ENCODE measurements at places on chromosomes 16 and 17.

- peak; percentile 32 for DNase-seq
Observed at GRCh38 chr17:44775838-44776621, 17.2 kb downstream of the ADAM11 start.

DNA sequence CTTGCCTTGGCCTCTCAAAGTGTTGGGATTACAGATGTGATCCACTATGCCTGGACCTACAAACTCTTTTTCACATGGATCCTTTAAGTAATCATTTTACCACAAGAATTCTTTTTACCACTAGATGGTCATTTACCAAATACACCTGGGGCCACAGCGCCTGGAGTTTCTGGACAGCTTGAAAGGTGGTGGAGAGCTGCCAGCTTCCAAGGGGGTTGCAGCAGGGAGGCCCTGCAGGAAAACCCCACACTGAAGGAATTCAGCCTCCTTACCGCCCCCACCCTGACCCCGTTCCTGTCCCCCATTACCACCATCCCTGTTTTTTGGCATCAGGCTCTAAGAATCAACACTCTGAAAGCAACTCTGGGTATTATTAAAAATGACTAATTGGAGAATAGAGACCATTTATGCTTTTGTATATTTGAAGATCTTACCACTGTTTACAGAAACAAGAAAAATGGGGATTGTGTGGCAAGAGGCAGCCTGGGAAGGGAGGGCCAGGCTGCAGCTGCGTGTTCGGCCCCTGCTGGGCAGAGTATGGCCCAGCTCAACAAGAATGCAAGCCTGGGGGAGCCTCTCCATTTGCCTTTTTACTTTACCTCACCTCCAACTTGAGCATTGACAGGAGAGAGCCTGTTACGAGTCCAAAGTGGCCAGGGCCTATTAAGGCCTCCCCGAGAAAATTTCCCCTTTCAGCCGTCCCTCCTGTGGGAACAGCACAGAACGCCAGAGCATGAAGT is 209.9 kb downstream of the ZFHX3 start:
- DNase-seq, result no peak

DNA sequence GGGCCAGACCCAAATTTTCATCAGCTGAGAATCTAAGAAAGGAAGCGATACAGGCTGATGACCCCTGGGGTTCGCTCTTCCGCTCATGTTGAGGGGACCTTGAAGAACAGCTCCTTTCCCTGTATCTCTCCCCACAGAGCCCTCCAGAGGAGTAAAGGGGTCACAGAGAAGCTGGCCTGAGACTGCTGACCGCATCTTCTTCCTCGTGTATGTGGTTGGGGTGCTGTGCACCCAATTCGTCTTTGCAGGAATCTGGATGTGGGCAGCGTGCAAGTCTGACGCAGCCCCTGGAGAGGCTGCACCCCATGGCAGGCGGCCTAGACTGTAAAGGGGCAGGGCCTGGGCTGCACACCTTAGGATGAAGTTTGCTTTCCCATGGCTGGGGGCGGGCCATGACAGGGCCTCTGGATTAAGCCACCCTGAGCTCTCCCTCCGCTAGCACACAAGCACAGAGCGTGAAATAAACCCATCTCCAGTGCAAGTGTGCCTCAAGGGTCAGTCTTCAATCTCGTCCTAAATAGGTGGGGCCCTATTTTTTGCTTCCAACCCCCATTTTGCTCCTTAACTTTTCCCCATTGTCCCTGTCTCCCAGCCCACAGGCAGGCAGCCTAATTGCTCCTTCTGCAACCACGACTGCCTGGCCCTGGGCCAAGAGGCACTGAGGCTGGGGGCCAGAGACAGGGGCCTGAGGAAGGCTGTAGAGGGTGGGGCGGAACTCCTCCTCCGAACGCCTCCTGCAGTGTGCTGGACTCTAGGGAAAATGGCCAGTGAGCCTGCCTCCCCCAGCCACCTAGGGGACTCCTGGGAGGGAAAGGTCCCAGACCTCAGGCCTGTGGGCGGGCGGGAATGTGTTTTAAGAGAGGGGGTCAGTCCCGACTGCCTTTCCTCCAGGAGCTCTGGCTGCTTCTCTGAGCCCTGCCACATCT is 3.6 kb downstream of the ZACN start:
- no peak for DNase-seq

DNA sequence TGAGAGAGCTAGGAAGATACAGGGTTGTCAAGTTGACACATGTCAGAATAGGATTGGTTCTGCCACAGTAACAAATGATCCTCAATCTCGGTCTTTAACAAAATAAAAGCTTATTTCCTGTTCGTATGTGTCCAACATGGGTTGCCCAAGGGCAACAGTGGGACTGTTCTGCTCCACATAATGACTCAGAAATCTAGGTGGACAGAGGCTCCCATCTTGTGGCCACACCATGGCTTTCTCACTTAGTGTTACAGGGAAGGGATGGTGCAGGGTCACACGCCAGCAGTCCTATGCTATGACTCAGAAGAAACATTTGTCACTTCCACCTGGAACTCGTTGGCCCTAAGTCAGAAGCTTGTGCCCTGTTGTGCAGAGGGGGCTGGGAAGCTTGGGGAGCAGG is 364.9 kb downstream of the SNX29 start:
- DNase-seq, result peak; percentile 68

- DNase-seq, result no peak
Observed at GRCh38 chr17:54494721-54495715, 405.6 kb upstream of the TOM1L1 start.

- no peak for DNase-seq
Observed at GRCh38 chr17:67548693-67549092, 169.0 kb upstream of the NOL11 start.

GRCh38 chr17:78120537-78120936 is 8.0 kb downstream of the TMC6 start:
- DNase-seq, result no peak

- DNase-seq, result no peak
Observed at GRCh38 chr17:20259668-20260067, 207.7 kb downstream of the LGALS9B start.

- no peak for DNase-seq
Observed at GRCh38 chr17:3828852-3829232, 17.2 kb downstream of the NCBP3 start.

DNA sequence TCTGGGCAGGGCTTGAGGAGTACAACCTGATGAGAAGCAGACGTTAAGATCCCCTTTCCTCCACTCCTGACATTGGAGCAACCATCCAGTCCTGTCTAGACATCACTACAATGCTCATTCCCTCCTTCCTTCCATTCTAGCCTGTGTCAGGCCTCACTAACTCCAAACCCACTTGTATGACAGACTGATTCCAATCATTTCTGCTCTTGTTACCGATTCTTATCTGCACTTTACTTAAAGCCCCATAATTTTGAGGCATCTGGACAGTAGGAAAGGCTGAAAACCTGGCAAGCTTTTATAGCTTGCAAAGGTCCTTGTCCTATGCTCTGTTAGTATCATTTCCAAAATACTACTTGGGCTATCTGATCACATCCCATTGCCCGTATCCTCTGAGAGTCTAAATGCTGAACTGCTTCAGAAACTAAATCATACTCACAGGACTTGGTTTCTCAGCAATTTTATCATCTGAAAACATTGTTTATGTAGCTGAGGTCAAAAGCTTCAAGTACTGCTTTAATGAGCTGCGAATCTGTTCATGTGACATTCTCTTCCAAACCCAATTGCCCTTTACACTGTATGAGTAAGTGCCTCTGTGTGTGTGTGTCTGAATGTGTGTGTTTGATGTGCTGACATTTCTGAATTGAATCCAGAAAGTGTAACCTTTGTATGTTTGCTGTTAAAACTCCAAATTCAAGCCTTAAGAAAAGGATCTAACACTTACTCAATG is 57.2 kb upstream of the CACNG3 start:
- no peak for DNase-seq
